8988T (cell line): ENCODE measurements at places on chromosomes 12 and 14.

GRCh38 chr12:50640321-50640939, 123.5 kb upstream of the ATF1 start:
- DNase-seq = no peak

GRCh38 chr12:103382736-103383346, 112.9 kb downstream of the C12orf42 start:
- DNase-seq = no peak

GRCh38 chr14:77516126-77516525, 17.5 kb upstream of the ISM2 start:
- no peak for DNase-seq

GRCh38 chr12:4172999-4173398, 100.6 kb upstream of the CCND2 start:
- DNase-seq = no peak

GRCh38 chr14:75183225-75183624, 6.8 kb upstream of the TMED10 start:
- DNase-seq = no peak

DNA sequence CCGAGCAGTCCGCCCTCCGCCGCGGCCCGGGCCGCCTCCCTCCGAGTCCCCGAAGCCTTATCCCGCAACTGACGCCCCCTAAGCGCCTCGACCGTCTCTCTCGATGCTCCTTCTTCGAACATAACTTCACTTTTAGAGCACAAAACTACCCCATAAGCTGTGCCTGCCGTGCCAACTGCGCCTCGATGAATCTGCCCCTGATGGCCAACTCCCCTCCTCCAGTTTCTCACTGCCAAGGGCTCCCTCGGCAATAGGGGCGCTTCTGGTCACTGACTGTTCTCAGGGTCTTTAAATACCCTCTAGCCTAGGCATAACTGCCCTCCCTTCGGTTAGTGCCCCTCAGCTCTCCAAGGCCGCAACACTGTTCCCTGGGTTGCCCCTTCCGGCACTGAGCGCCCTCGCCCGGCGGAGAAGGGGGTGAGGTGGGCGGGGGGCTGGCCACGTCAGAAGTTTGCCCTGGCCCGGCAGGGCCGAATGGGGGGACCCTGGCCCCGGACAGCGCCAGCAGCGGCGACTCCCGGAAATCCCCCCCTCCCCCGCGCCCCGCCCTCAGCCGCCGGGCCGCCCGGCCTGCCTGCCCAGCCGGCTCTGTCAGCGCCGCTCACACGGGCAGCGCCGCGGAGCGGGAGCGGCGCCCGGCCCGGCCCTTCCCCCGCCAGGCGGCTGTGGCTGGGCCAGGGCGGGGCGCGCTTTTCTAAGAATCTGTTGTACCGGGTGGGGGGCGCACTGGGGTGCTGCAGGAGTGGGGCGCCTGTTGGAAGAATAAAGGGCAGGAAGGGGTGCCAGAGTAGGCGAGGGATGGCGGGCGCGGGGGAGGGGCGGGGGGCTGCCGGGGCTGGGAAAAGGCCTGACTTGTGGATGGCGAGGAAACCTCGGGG, 10.6 kb downstream of the RARG start:
- DNase-seq = peak; percentile 81

- DNase-seq = peak; percentile 32
Measured at GRCh38 chr12:49503674-49504180, 35.1 kb upstream of the KCNH3 start.

- DNase-seq = no peak
Measured at GRCh38 chr14:20417250-20418186, 4.2 kb upstream of the TEP1 start.

DNA sequence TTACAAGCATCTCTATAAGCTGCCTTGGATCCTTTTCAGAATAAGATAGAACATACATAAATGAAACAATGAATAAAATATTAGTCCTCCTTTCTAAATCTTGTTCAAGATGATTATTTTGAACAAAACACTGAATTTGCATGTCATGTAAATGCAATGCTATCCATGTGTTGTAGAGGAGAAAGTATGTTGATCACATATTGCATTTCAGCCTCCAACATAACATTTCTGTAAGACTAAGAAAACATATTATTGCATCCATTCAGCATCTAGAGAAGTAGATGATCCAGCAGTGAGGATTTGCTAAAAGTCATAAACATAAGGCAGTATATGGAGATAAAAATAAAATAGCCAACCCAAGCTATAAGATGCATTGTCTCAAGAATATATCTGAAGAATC, 172.6 kb downstream of the CPNE8 start:
- DNase-seq = no peak

DNA sequence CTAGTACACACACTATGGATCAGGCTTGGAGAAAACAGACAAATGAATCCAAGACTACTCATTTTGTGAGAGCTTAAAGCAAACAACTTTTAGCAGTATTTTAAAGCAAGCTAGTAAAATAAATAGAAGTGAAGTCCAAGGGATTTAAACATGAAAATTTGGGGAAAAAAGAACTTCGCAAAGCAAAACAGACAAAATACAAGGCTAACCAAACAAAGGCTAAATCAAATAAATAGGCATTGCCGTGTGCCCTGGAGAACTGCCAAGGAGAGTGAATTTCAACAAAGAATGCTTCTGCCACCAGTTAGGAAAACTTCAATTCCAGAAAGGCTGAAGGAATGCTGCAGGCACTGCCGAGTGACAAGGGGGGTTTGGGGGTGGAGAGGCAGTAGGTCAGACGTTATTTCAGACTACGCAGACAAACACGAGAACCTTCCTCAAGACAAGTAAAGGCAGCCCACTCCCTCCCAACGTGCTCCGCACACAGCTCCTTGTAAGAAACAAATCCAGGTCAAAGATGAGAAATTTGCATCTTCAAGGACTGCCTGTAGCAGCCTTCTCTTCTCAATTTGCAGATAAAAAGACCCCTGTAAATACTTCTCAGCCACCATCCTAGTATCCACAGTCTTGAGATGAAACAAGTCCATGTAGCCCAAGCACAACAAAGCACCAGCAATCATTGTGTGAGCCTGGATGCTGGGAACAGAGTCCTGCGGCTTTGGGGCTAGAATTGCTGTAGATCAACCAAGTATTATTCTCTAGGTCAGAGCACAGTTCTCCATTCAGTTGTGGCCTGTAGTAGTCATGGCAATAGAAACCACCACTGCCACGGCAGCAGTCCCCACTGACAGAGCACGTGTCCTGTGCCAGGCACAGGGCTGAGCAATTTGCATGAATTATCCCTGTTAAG, 43.3 kb downstream of the EFCAB11 start:
- DNase-seq = no peak

- DNase-seq = no peak
Measured at GRCh38 chr12:76410781-76411180, 62.6 kb upstream of the BBS10 start.

DNA sequence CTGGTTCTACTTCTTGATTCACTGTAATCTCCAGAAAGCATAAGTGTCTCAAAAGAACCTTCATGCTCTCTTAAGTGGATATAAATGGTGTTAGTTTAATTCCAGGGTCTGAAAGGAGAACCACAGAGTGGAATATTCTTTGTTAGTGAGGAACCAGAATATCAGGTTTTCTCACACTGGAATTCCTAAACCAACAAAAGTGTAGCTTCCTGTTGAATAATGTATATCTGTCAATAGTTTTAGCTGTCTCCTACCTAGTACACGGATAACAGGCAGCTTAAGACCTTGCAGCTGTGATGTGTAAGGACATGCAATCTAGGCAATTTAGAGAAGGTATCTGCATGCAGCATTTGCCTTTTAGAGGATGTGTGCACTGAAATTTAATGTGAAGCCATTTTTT, 24.0 kb downstream of the LRIG3 start:
- no peak for DNase-seq

- no peak for DNase-seq
Measured at GRCh38 chr14:64928239-64929013, 14.1 kb downstream of the GPX2 start.

DNA sequence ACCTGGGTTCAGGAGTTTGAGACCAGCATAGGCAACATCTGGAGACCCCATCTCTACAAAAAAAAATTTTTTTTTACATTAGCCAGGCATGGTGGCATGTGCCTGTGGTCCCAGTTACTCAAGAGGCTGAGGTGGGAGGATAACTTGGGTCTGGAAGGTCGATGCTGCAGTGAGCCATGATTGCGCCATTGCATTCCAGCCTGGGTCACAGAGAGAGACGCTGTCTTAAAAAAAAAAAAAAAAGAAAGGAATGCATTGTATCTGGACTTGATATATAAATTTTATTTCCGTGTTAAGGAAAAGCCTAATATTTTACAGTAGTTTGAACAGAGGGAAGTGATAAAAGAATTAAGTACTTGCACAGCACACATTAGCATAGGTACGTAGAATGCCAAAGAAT, 97.2 kb downstream of the ZC3H14 start:
- DNase-seq = no peak

GRCh38 chr12:88306471-88307069, 164.5 kb downstream of the TMTC3 start:
- DNase-seq = no peak

GRCh38 chr12:806200-806791, 53.9 kb downstream of the WNK1 start:
- DNase-seq = no peak

- DNase-seq = no peak
Measured at GRCh38 chr14:83664389-83664788, 1865.6 kb upstream of the FLRT2 start.

GRCh38 chr14:99616832-99617800, 13.1 kb upstream of the CCDC85C start:
- no peak for DNase-seq

DNA sequence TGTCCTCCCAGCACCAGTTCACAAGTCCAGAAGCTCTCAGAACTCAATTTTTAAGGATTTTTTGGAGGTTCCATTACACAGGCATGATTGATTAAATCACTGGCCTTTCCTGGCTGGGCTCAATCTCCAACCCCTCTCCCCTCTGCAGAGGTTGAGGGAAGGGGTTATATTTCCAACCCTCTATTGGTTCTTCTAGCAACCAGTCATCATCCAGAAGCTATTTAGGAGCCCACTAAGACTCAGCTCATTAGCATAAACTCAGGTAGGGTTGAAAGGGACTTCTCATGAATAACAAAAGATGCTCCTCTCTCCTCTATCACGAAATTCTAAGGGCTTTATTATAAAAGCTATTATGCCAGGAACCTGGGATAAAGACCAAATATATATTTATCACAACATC, 41.5 kb downstream of the SPPL3 start:
- no peak for DNase-seq

DNA sequence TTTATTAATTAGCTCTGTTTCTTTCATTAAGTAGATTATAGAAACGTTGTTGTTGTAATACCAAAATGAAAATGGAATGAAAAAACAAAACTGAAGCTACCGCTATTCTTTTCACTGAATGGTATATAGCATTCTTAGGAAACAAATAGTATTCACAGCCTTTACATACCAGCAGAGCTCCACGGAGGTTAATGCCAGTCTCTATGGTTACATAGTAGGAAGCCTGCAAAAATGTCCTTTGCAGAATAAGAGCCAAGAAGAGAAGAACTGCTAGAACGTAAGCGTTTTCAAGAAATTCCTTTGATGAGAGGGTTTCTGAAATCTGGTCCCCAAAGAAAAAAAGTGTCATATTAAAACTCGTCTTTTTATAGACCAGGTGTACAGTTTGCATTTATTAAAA, 30.6 kb downstream of the ABCC9 start:
- no peak for DNase-seq
